Stromal cell of bone marrow (primary cell): ENCODE measurements at places on chromosomes 4 and X.
A peak's percentile ranks its signal among the peaks of the same experiment; 100 is the strongest.

GRCh38 chr4:142548491-142548890 lies 297.6 kb downstream of the INPP4B start:
- DNase-seq, result no peak

- DNase-seq, result no peak
These were observed 454.2 kb downstream of the GRIA2 start for GRCh38 chr4:157674699-157675098.

- DNase-seq, result no peak
These were observed 5.6 kb upstream of the CLDN24 start for GRCh38 chr4:183327827-183328226.

DNA sequence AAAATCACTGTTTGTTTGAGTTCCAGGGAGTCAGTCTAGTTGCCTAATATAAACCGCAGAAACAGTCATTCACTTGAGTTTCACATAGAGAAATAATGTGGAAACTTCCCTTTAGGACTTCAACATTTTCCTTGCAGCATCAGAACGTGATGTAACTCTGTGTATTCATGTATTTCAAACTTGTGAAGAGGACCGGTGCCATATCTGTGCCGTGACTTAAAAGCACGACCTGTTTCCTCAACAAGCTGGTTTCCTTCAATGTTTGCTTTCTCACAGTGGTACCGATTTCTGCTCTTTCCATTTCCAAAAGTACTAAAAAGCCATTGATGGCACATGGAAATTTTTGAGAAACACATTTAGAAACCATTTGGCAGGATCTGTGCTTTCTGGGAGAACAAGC lies 166.6 kb upstream of the RAPGEF2 start:
- no peak for DNase-seq

GRCh38 chrX:130887376-130887775 lies 15.6 kb downstream of the ENOX2 start:
- DNase-seq, result no peak

DNA sequence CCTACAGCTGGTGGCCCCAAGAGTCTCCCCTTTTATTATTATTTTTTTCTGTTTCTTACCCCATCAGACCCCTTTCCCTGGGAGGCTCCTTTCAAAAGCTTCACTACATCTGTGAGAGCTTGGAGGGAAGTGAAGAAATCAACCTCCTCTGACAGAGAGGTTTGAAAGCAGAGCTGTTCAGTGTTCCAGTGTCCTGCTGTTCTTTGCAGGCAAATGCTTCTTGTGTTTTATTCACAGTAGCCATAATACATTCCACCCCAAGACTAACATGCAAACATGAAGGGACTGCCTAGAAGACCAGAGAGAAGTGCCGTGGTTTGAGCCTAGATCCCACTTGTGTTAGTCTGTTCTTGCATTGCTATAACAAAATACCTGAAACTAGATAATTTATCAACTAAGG lies 192.1 kb downstream of the PTTG2 start:
- no peak for DNase-seq

GRCh38 chr4:132642016-132642817 lies 506.9 kb upstream of the PCDH10 start:
- DNase-seq, result peak; percentile 2

DNA sequence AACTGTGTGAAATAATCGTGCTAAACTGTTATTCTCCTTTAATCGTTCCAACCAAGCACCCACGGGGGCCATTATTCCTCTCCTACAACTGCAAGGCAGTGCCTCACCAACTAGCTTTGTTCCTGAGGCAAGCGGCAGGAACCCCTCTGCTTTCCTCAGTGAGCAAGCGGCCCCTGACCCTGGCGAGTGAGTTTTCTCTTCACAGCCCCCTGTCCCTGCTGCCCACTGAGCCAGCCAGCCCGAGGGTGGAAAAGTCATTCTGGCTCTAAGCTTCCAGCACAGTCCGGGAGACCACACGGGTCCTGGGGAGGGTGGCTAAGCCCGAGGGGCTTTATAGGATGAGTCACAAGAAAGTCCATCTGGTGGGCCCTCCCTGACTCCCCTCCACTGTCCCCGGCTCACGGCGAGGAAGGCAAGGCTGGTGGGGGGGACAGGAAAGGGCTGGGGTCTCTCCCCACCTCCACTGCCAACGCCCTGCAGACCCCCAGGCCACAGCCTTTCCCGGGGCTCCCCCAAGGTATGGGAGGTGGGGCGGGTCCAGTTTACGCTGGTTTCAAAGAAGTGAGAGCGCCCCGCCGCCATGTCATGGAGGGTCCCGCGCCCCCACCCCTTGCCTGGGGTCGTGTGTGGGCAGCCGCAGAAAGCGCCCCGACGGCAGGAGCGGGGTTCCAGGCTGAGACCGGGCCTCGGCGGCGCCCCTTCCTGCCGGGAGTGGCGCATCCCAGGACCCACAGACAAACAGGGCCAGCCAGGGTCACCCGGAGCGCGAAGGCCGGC lies 45.0 kb downstream of the CPLX1 start:
- DNase-seq, result no peak

DNA sequence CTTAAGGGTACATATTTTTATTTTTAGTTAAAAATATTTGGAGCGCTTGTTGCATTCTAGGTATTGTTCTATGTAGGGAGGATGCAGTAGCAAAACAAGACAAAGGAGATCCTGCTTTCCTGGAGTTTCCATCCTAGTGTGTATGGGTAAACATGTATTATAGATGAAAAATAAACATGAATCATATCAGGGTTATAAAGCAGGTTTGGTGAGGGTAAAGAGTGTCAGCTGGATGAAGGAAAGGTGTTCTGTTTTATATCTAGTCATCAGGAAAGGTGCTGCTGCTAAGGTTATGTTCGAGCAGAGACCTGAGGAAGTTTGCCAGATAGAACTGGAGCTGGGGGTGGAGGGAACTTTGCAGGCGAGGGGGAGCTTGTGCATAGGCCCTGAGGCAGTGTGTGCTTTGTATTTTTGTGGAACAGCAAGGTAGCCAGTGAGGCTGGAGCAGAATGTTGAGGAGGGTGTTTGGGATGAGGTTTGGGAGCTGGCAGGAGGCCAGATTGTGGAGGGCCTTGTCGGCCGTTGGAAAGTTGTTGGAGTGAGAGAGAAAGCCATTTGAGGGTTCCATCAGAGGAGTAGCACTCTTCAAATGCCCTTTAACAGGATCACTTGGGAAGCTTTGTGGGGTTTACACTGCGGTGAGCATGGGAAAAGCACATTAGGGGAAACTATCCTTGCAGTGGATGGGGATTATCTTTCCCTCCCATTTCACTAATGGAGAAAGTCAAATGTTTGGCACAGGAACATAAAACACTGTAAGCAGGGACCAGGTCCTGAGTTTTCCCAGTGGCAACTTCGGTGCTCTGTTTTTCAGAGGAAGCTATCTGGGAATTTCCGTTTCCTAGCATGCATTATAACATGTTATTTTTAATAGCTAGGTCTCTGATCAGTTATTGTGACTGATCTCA lies 35.9 kb downstream of the AFF1 start:
- no peak for DNase-seq

GRCh38 chr4:146787731-146788130 lies 149.0 kb downstream of the POU4F2 start:
- DNase-seq, result no peak

- DNase-seq, result no peak
These were observed 17.9 kb upstream of the PGRMC1 start for GRCh38 chrX:119218198-119218597.

GRCh38 chr4:163085085-163085484 lies 81.6 kb downstream of the NAF1 start:
- no peak for DNase-seq

DNA sequence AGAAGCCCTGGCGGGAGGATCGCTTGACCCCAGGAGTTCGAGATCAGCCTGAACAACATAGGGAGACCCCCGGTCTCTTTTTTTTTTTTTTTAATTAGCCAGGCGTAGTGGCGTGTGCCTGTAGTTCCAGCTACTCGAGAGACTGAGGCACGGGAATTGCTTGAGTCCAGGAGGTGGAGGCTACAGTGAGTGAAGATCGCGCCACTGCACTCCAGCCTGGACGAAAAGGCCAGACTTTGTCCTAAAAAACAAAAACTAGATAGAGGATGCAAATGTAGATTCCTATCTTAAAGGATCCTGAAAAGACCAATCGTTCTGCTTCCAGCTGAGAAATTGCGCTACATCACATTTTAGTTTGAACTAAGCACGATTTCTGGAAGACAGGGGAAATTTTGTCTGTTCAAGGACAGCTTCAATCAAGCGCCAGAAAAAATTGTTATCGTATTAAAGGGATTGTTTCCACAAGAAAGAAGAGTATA lies 627 bp upstream of the HSD17B11 start:
- no peak for DNase-seq

GRCh38 chrX:140733766-140734342 lies 24.3 kb downstream of the LINC00632 start:
- peak; percentile 18 for DNase-seq

DNA sequence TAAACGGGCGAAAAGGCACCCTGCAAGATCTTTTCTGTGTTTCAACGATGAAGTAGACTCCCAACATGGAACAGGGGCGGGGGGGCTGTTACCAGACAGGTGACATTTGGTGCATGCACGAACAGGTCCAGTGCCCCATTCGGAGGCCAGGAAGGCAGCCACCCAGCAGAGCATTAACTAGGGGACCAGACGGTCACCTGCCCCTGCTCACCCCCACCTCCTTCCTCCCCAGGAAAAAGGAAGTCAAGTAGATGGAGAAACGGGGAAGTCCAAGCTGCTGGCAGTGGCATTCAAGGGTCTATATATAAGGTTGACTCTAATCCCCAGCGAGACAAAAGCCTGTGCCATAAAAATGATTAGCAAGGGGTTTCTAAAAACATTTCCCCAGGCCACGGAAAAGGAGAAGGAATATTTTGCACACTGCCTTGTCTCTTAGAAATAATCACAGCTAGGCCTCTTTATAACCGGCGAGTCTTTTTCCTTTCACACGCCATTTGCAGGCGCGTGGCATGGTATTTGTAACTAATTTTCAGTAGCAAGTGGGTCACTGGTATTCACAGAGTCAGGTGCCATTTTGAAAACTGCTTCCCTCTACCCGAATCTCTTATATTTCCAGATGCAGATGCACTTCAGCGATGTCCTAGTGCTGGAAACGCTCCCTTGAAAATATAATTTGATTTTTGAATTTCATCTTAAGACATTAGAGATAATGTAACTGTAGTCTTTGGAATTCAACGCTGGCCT lies 1.2 kb upstream of the TMSB4X start:
- DNase-seq, result no peak

GRCh38 chrX:55011294-55011693 lies 11.1 kb downstream of the APEX2 start:
- no peak for DNase-seq

- DNase-seq, result peak; percentile 18
These were observed 577 bp upstream of the GLRA2 start for GRCh38 chrX:14528629-14529289.

DNA sequence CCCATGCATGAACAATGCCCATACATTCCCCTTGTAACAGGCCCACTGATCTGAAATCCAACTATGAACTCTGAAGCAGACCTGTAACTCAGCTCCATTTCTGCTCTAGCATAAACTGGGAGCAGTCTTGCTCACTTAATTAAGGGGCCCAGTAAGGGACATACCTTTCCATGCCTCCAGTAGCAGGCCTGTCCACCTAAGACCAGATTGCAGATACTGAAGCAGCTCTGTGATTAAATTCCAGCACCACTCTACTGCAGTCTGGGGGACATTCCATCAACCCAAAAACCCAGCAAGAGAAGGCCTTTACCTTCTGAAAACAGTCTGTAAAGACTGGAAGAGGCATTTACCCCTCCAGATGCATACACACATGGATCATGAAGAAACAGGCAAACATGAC lies 162.0 kb upstream of the NEIL3 start:
- DNase-seq, result no peak

DNA sequence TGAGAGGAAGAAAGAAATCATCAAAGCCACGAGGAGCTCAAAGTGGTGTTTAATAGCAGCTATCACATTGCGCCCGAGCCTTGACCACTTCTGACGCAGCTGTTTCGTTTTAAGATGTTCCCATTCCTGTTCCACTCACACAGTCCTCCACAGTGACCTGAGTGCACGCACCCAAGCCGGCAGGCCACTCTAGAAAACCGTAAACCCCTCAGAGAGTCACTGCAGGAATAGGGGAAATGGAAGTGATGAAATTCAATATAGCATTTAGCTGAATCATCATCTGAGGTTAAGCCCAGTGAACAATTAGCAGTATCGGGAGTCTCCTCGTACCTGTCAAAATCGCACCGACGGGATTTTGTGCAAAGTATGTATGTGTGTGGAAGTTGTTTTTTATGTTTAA lies 17.9 kb upstream of the HAND2 start:
- DNase-seq, result no peak

- DNase-seq, result no peak
These were observed 45.0 kb downstream of the CRLF2 start for GRCh38 chrX:1167466-1167865.

GRCh38 chrX:63128509-63128908 lies 222.6 kb downstream of the SPIN4 start:
- DNase-seq, result peak; percentile 1

- DNase-seq, result no peak
These were observed 66.0 kb upstream of the CHRNA9 start for GRCh38 chr4:40269133-40269532.

GRCh38 chr4:99537674-99538073 lies 26.2 kb downstream of the TRMT10A start:
- DNase-seq, result no peak

DNA sequence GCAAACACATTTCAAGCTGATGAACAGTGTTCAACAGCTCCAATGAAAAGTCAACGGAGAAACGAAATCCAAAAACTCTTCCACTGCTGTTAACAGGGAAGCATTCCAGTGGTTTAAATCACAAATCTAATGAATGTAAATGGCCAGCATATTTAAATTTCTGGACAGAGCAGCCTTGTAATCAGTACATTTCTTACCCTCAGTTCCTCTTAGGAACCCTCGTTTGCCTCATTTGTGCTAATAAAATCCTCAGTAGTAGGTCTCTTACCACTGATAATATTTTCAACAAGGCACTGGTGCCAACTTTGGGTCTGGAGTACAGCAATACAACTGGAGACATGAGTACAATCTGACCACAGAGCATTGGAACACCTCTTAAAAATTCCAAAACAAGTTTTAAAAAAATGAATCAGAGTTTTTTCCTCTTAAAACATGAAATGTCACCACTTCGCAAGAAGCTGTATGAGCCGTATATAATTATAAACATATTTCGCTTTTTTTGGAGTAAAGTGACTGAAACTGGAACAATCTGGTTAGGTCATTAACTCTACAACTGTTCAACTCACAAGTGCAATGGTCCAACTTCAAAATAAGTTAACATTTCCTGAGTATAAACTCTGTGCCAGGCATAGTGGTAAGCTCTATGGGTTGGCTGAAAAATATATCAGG lies 211.2 kb downstream of the CPEB2 start:
- no peak for DNase-seq

- DNase-seq, result no peak
These were observed 90.0 kb downstream of the HMX1 start for GRCh38 chr4:8781641-8782040.

- DNase-seq, result no peak
These were observed 115.5 kb upstream of the ACSL4 start for GRCh38 chrX:109848461-109849050.

- DNase-seq, result no peak
These were observed 70.1 kb downstream of the CHRNA9 start for GRCh38 chr4:40405193-40405592.
